ENCODE measurements at places on chromosomes 3 and 15. TPM values are rescaled to one million over a fixed set of nuclear protein-coding genes. Genes with fewer than 3 reads are reported as not detected.
A peak's percentile ranks its signal among the peaks of the same experiment; 100 is the strongest.

DNA sequence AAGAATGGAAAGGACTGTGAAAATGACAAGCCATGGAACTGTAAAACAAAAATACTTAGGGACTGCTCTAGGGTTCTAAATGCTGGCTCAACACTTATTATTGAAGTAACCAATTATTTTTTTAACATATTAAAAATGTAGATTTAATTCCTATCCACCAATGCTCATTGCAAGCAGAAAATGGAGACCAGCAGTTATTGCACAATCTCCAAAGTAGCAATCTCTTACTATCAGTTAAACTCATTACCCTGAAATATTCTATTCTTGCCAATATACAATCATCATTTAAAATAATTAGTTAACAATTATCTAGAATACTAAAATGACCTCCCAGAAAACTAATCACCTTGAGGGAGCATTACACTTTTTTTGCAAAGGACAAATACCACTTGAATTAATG is 499.8 kb downstream of the NAALADL2 start:
- DNase-seq, result no peak
- no peak overlapping the region for H3K4me3 ChIP-seq
- no peaks in the 10 kb centered on the region for H3K27me3 ChIP-seq
- no peak overlapping the region for H3K27ac ChIP-seq
- no peaks in the 10 kb centered on the region for H3K4me1 ChIP-seq

- DNase-seq, result no peak
- no peaks in the 10 kb centered on the region for H3K36me3 ChIP-seq
- no peaks in the 10 kb centered on the region for H3K27me3 ChIP-seq
- H3K27ac ChIP-seq, result no peak overlapping the region
Observed at GRCh38 chr3:183386651-183387050, 41.8 kb downstream of the MCF2L2 start.

GRCh38 chr15:64774629-64775493 is 528 bp downstream of the RBPMS2 start:
- no peaks in the 10 kb centered on the region for H3K36me3 ChIP-seq
- H3K27me3 ChIP-seq, result peaks cover 14% of the 10 kb centered on the region
- no peaks in the 10 kb centered on the region for H3K4me1 ChIP-seq
- H3K27ac ChIP-seq, result peak overlapping the region; percentile 36
- no peak for DNase-seq

DNA sequence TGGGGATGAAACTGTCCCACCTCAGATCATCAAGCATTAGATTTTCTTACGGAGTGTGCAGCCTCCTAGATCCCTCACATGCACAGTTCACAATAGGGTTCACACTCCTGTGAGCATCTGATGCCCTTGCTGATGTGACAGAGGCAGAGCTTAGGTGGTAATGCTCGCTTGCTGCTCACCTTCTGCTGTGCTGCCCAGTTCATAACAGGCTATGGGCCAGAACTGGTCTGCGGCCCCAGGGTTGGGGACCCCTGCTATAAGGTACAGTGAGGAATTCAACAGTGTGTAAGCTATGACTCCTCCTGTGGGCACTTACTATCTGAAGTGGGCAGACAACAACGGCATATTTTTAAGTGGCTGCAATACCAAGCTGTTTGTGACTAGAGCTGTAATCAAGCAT is 187.9 kb upstream of the BHLHE40 start:
- no peak overlapping the region for H3K4me3 ChIP-seq
- DNase-seq, result no peak
- H3K4me1 ChIP-seq, result no peaks in the 10 kb centered on the region

DNA sequence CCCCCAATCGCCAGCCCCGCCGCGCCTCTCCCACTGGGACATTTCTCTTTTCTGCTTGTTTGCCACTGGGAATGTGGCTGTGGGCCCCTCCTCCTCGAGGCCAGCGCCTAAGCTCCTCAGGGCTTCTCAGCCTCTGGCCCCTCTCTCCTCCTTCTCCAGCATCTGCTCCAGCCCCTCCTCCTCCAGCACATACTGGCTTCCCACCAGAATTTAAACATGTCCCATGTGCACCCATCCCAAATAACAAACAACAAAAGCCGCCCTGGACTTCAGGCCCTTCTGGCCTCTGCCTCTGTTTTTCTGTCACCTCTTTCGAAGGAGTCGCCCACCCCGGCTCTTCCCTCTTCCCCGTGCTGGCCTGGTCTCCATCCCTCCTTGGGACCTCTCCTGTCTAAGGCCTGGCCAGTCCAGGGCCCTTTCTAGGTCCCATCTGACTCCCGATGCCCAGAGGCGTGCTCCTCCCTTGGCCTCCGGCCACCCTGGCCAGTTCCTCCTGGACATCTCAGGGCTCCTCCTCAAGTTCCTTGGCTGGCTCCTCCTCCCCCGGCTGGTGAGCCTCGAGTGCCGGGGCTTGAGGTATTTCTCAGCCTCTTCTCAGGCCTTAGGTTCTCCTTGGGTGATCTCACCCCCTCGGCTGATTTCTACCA is 94.6 kb upstream of the SLC6A6 start:
- DNase-seq, result no peak
- no peaks in the 10 kb centered on the region for H3K4me1 ChIP-seq
- no peaks in the 10 kb centered on the region for H3K36me3 ChIP-seq
- peaks cover 2% of the 10 kb centered on the region for H3K27me3 ChIP-seq
- no peak overlapping the region for H3K27ac ChIP-seq

GRCh38 chr15:28086175-28086703 is 12.9 kb downstream of the OCA2 start:
- H3K4me1 ChIP-seq, result no peaks in the 10 kb centered on the region
- no peak overlapping the region for H3K27ac ChIP-seq
- DNase-seq, result no peak
- no peak overlapping the region for H3K4me3 ChIP-seq
- no peaks in the 10 kb centered on the region for H3K27me3 ChIP-seq

DNA sequence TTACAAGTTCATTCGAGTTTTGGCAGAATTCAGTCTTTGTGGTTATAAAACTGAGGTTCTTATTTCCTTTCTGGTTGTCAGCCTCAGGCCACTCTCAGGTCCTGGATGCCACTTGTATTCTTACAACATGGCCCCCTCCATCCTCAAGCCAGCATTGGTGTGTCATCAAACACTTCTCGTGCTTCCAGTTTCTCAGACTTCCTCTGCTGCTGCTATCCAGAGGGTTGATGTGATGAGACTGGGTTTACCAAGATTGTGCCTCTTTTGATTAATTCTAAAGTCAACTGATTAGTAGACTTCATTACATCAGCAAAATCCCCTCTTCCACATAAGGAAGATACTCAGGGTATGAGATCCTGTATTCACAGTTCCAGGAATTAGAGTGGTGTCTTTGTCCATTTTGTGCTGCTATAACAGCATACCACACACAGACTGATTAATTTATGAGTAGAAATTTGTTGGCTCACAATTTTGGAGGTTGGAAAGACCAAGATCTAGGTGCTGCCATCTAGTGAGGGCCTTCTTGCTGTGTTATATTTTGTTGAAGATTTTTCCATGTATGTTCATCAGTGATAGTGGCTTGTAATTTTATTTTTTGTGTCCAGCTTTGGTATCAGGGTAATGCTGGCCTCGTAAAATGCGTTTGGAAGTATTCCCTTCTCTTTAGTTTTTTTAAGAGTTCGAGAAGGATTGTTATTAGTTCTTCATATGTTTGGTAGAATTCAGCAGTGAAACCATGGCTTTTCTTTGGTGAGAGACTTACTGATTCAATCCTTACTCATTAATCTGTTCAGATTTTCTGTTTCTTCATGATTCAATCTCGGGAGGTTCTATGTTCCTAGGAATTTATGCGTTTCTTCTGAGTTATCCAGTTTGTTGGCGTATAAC is 11.1 kb downstream of the LRCH3 start:
- H3K4me3 ChIP-seq, result no peak overlapping the region
- no peaks in the 10 kb centered on the region for H3K27me3 ChIP-seq
- H3K4me1 ChIP-seq, result peaks cover 21% of the 10 kb centered on the region
- DNase-seq, result no peak
- H3K27ac ChIP-seq, result no peak overlapping the region
- H3K36me3 ChIP-seq, result no peaks in the 10 kb centered on the region

DNA sequence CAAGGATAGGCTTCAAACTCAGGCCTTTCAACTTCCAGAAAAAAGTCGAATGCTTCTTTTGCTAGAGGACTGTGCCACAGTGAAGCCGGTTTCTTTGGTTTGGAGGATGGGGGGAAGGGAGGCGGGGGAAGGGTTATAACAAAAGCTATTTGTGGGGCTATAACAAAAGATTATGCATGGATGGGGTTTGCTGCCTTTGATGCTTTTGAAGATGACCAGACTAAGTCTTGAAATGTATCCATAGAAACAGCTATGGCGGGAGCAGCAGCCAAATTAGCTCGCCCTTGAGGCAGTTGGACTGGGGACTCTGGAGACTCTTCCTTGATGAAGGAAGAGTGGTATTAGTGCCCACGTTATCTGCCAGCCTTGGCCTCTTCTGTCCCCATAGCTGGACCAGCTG is 47.5 kb downstream of the SRGAP3 start:
- no peaks in the 10 kb centered on the region for H3K27me3 ChIP-seq
- no peaks in the 10 kb centered on the region for H3K36me3 ChIP-seq
- H3K27ac ChIP-seq, result no peak overlapping the region
- no peaks in the 10 kb centered on the region for H3K4me1 ChIP-seq

DNA sequence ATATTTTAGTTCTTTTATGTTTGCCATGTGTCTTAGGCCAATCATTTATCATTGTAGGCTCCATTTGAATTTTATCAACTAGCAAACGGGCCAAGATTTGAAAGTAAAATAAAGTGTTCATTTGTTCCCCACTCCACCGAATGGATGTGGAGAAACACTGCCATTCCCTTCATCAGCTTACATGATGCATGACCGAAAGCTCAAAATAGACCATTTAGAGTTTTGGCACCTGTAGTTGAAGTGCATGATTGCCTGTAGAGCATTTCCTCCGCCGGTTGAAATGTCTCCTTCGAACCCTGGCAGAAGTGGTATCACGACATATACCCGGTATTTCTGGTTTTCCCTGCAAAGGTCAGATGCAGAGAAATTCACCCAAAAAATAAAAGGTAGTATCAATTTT is 165.6 kb downstream of the PLD1 start:
- DNase-seq, result no peak
- H3K27me3 ChIP-seq, result no peaks in the 10 kb centered on the region
- H3K27ac ChIP-seq, result no peak overlapping the region
- H3K4me3 ChIP-seq, result no peak overlapping the region
- H3K4me1 ChIP-seq, result peaks cover 3% of the 10 kb centered on the region
- no peaks in the 10 kb centered on the region for H3K36me3 ChIP-seq

- H3K4me3 ChIP-seq, result no peak overlapping the region
- no peaks in the 10 kb centered on the region for H3K27me3 ChIP-seq
Observed at GRCh38 chr15:99177679-99178078, 71.7 kb downstream of the TTC23 start.

- no peak for DNase-seq
- H3K27me3 ChIP-seq, result no peaks in the 10 kb centered on the region
- H3K27ac ChIP-seq, result no peak overlapping the region
- H3K4me3 ChIP-seq, result no peak overlapping the region
- H3K36me3 ChIP-seq, result peaks cover 48% of the 10 kb centered on the region
- no peaks in the 10 kb centered on the region for H3K4me1 ChIP-seq
Observed at GRCh38 chr15:76223521-76223920, 87.7 kb downstream of the ETFA start.

- no peak for DNase-seq
- no peak overlapping the region for H3K4me3 ChIP-seq
- no peaks in the 10 kb centered on the region for H3K36me3 ChIP-seq
- no peaks in the 10 kb centered on the region for H3K27me3 ChIP-seq
- H3K4me1 ChIP-seq, result no peaks in the 10 kb centered on the region
Observed at GRCh38 chr3:31402117-31402516, 130.6 kb upstream of the STT3B start.

DNA sequence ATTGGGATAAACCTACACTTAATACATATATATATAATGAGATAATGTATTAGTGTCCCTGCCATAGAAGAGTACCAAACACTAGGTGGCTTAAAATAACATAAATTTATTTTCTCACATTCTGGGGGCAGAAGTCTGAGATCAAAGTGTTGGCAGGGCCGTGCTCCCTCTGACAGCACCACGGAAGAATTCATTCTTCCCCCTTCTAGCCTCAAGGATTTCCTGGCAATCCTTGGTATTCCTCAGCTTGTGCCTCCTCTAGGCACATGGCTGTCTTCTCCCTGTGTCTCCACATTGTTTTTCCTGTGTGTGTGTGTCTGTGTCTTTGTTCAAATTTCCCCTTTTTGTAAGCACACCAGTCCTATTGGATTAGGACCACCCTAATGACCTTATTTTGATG is 115.2 kb upstream of the AGBL1 start:
- H3K27me3 ChIP-seq, result peaks cover 4% of the 10 kb centered on the region
- no peaks in the 10 kb centered on the region for H3K36me3 ChIP-seq
- no peaks in the 10 kb centered on the region for H3K4me1 ChIP-seq
- no peak for DNase-seq
- H3K4me3 ChIP-seq, result no peak overlapping the region

DNA sequence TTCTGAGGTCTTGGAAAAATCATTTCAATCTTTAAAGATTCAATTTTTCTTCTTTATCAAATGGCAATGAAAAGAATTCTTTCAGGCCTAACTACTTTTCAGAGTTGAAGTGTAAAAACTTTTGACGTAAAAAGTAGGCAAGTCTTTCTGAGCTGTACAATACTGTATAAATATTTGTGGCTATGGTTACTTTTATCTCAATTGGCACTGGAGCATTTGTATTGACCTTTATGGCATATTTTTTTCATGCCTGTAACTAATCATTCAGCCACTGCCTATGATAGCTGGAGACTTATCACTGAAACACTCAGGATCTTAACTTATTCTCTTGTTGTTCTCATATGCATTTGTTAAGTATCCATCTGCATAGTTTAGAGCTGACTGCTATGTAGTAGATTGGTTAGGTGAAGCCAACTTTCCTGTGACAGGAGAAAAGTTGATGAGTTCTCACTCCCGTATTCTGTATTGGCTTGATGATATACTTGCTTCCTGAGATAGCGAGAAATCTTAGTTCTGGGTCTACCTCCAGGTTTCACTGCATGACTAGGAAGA is 290.4 kb upstream of the TBL1XR1 start:
- no peak overlapping the region for H3K27ac ChIP-seq
- no peak for DNase-seq
- no peaks in the 10 kb centered on the region for H3K36me3 ChIP-seq

DNA sequence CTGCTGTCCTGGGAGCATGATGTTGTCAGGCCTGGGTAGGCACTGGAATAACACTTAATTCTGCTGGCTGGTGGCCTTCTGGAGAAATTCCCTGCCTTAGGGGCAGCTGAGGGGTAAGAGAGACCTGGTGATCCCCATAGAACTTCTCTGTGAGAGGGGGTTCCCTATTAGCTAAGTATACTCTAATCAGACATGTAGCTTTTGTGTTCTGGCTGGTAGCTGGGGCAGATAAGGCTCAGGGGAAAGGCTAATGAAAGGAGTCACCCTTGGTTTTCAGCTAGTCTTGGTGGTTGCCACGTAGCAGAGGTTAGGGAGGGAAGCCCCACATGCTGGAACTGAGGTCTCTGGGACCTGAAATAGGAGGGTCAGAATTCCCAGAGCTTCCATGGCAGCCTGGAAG is 952 bp upstream of the HDDC3 start:
- H3K27ac ChIP-seq, result no peak overlapping the region
- H3K4me3 ChIP-seq, result no peak overlapping the region
- H3K27me3 ChIP-seq, result no peaks in the 10 kb centered on the region
- peaks cover 11% of the 10 kb centered on the region for H3K36me3 ChIP-seq
- DNase-seq, result no peak
- peaks cover 62% of the 10 kb centered on the region for H3K4me1 ChIP-seq

Gene CD96
- total RNA-seq, result 5.6 TPM

Gene PRSS50
- total RNA-seq, result 0.41 TPM

Gene ITPKA
- 0.32 TPM for total RNA-seq

Gene GPR87
- total RNA-seq, result 0.24 TPM

Gene CAPN3
- total RNA-seq, result 47.2 TPM

Gene QTRT2
- total RNA-seq, result 22.2 TPM

Gene GOLGA6L7
- total RNA-seq, result not detected

Gene UBA7
- 128 TPM for total RNA-seq

Gene ZNF501
- 4.8 TPM for total RNA-seq

All from lower lobe of right lung (tissue), 2 donors.